Tibial nerve (tissue), 4 donors: ENCODE measurements at places on chromosomes 2 and 18. TPM values are rescaled to one million over a fixed set of nuclear protein-coding genes. Genes with fewer than 3 reads are reported as not detected.

GRCh38 chr18:11857177-11857887, 6.1 kb downstream of the CHMP1B start:
- no peak for DNase-seq
- peak overlapping the region; percentile 46 for H3K27ac ChIP-seq
- H3K36me3 ChIP-seq: peaks cover 30% of the 10 kb centered on the region
- no peaks in the 10 kb centered on the region for H3K27me3 ChIP-seq

DNA sequence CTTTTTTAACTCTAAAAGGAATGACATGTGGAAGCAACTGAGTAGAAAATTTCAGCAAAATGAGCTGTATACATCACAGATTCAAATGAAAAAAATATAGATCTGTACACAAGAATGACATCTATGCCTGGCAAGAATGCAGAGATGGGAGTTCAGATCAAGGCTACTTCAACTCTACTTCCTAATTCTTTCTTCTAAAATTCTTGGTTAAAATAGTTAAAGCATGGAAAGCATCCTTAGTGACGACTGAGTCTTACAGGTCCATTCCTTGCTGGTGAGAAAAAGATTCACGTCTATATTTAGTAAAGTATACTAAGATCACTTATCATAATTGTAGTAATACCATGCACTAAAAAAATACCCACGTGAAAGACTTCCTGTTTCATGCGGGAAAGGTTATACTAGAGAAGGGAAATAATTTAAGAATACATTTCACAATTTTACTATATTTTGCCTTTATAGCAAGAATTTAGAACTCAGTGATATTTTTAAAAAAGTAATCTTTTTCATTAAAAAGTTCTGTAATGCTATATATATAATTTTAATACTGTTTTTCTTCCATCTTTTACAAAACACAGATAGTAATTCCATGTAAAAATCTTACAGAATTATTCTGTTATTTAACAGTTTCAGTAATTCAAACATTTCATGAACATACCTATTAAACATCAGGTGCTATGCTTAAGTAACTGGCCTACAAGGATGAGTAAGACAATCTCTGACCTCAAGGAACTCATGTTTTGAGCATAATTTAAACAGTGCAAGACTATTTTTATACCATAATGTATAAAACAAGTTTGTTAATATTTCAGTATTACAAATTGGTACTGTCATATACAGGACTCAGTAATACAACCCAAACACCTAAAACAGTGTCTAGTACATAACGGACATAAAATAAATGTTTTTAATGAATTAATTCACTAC, 159.6 kb downstream of the BAZ2B start:
- no peak overlapping the region for H3K4me3 ChIP-seq
- H3K4me1 ChIP-seq: peaks cover 11% of the 10 kb centered on the region
- no peaks in the 10 kb centered on the region for H3K36me3 ChIP-seq
- DNase-seq: no peak
- H3K27ac ChIP-seq: no peak overlapping the region
- no peaks in the 10 kb centered on the region for H3K27me3 ChIP-seq

GRCh38 chr2:223819891-223820290, 17.5 kb downstream of the AP1S3 start:
- no peak for DNase-seq
- H3K27ac ChIP-seq: no peak overlapping the region
- H3K4me3 ChIP-seq: no peak overlapping the region
- no peaks in the 10 kb centered on the region for H3K27me3 ChIP-seq
- H3K4me1 ChIP-seq: no peaks in the 10 kb centered on the region
- no peaks in the 10 kb centered on the region for H3K36me3 ChIP-seq

SLC9A2 gene
- not detected for total RNA-seq

KCNK3 gene
- 0.84 TPM for total RNA-seq

DNA sequence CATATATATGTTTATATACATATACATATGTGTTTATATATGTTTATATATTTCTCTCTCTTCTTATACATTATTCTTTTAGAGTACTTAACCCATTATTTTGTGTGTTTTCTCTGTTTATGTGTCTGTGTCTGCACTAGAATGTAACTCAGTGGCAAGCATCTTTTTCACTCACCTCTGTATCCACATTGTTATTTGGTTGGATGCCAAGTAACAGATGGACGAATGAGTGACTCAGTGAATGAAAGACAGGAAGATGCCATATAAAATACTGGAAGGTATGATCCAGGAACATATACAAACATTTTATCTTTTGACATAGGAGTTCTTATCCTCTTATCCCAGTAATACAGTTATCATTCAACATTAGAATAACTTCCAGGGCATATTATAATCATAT, 684.8 kb downstream of the RNF144A start:
- H3K4me1 ChIP-seq: no peaks in the 10 kb centered on the region
- H3K27me3 ChIP-seq: no peaks in the 10 kb centered on the region
- DNase-seq: no peak
- no peaks in the 10 kb centered on the region for H3K36me3 ChIP-seq
- no peak overlapping the region for H3K27ac ChIP-seq
